Activated naive CD4-positive, alpha-beta T cell treated with anti-CD3 and anti-CD28 coated beads, Interleukin-2, amount 10 ng/mL, durations not matched to agents 7 days and 5 days (primary cell): ENCODE measurements at places on chromosomes 3 and 15.

- DNase-seq: no peak
- H3K4me3 ChIP-seq: no peak overlapping the region
- no peak overlapping the region for H3K27ac ChIP-seq
- no peaks in the 10 kb centered on the region for H3K27me3 ChIP-seq
- peaks cover 12% of the 10 kb centered on the region for H3K4me1 ChIP-seq
These were observed 83.9 kb upstream of the MEX3B start for GRCh38 chr15:82129761-82130160.

DNA sequence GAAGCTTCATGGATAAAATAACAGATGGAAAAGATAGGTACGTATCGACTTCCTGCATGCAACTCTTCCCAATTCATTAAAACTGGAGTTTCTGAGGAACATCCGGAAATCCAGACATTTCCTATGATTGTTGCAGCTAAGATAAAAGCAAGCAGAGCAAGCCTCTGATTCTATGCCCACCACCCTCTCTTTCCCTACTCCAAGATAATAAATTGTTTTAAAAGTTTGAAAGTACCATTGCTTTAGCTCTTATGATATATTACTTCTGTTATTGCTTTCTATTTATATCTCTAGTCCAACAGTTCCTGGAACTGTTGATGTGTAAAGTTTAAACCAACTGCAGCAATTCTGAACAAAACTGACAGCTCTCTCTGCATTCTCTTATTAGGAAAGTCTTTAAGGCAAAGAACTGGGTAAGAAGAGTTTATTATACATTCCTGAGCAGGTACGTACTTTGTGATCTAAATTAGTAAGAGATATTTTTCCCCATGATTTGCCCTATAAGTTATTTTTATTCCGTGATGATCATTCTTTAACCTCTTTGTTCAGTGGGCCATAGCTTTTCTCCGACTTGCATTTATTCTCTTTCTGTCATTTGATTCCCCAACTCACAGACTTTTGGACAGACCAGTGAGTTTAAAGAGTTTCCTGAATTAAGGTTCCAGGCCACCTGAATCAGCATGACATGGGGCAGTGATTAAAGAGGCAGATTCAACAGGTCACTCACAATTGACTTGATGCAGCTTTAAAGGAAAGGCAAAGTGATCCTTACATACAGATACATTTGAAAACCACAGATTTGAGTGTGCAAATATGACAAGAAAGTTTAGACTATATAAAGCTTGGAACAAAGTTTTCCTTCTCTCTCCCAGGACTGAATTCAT lies 94.2 kb upstream of the THRB start:
- no peak overlapping the region for H3K27ac ChIP-seq
- no peaks in the 10 kb centered on the region for H3K27me3 ChIP-seq
- H3K4me1 ChIP-seq: no peaks in the 10 kb centered on the region
- no peak for DNase-seq
- no peaks in the 10 kb centered on the region for H3K36me3 ChIP-seq

DNA sequence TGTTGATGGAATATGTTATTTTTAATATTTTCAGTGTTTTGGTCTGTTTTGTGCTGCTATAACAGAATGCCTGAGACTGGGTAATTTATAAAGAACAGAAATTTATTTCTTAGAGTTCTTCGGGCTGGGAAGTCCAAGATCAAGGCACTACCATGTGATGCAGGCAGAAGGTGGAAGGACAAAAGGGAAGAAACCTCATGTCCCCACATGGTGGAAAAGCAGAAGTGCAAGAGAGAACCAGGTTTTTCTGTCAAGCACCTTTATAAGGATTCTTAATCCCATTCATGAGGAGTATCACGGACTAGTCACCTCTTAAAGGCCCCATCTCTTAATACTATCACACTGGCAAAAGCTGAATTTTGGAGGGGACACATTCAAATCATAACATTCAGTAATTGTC lies 57.9 kb upstream of the EPHB3 start:
- H3K27me3 ChIP-seq: peaks cover 47% of the 10 kb centered on the region
- DNase-seq: no peak
- H3K4me3 ChIP-seq: no peak overlapping the region
- H3K36me3 ChIP-seq: no peaks in the 10 kb centered on the region
- H3K4me1 ChIP-seq: no peaks in the 10 kb centered on the region

GRCh38 chr3:16239086-16239770 lies 25.5 kb downstream of the DPH3 start:
- H3K4me1 ChIP-seq: peaks cover 9% of the 10 kb centered on the region
- H3K27ac ChIP-seq: no peak overlapping the region
- H3K36me3 ChIP-seq: no peaks in the 10 kb centered on the region
- H3K27me3 ChIP-seq: no peaks in the 10 kb centered on the region
- no peak overlapping the region for H3K4me3 ChIP-seq

DNA sequence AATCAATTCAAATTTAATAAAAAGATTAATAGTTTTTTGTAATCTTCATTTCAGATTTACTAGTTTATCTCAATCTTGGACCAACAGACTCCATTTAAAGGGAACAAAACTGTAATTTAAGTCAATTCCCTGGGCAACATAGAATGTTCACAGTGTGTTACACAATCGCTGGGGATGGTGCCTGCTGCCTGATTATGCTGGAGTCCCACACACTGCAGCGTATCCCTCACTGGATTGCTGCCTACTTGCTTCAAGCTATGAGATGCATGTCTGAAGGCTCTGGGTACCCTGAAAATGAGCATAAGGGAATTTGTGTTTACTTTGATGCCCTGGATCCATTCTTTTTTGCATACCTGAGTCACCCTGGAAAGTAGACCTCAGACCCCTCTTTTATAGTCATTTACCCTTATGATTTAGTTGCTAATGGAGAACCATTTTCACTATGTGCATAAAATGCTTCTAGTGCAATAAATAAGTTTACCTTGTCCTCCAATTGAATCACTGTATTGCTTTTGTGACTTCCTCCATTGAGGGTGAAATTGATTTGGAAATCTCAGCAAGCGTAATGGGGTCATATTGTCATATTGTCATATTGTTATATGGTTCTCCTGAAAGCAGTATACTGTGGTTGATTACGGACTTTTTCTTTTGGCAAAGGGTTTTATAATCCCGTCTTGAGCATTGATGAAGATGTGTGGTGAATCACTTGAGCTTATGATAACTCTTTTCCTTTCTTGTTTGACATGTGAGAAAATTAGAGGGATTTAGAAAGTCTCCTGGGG lies 35.9 kb downstream of the ITPR1 start:
- H3K27ac ChIP-seq: no peak overlapping the region
- H3K4me3 ChIP-seq: no peak overlapping the region
- DNase-seq: no peak
- peaks cover 8% of the 10 kb centered on the region for H3K4me1 ChIP-seq
- H3K36me3 ChIP-seq: no peaks in the 10 kb centered on the region

DNA sequence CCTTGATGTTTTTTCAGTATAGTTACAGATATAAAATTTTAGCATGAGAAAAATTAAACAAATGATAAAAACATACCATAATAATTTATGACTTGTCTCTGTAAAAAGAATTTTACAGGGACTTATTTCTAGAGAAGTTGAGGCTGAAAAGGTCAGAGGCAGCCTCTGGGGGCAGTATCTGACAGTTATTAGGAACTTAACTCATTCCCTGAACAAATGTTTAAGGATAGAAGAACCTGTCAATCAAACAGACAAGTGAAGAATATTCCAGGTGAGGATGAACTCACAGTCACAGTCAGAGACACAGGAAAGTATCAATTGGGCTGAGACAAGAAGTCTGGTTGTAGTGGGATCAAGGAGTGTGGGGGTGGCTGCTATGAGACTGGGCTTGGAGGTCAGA lies 7.3 kb downstream of the MYLK start:
- no peaks in the 10 kb centered on the region for H3K4me1 ChIP-seq
- H3K27ac ChIP-seq: no peak overlapping the region
- peaks cover 31% of the 10 kb centered on the region for H3K27me3 ChIP-seq
- no peak overlapping the region for H3K4me3 ChIP-seq
- H3K36me3 ChIP-seq: no peaks in the 10 kb centered on the region

DNA sequence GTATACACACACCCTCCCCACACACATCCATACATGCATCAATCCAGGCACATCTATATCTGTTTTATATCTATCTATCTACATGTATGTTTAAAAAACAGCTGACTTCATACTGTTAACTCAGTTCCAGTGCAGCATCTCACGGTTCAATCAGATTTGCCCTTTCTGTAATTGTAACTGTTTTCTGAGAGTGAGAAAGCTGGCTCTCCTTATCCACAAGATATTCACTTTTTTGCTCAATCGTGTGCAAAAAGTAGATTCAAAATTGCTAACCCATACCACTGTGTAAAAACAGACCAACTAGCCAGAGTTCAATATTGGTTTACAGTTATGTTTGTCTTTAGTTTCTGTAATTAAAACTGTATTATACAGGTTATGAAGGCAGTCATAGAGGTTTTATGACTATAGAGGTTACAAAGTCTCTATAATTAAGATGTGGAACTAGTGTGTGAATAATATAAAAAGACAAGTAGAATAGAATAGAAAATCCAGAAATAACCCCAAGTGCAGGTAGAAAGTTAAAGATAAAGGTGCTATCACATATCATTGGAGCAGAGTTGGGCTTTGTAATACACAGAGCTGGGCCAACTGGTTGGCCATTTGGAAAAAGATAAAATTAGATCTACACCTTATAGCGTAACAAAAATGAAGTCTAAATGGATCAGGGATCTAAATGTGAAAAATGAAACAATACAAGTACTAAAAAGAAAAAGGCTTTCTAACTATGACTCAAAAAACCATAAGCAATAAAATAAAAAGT lies 20.1 kb upstream of the MCF2L2 start:
- peaks cover 13% of the 10 kb centered on the region for H3K27me3 ChIP-seq
- peaks cover 26% of the 10 kb centered on the region for H3K4me1 ChIP-seq
- DNase-seq: no peak
- no peak overlapping the region for H3K27ac ChIP-seq
- peak overlapping the region; percentile 89 for H3K4me3 ChIP-seq
- H3K36me3 ChIP-seq: peaks cover 6% of the 10 kb centered on the region

GRCh38 chr3:127448671-127449070 lies 141.9 kb downstream of the TPRA1 start:
- H3K36me3 ChIP-seq: no peaks in the 10 kb centered on the region
- H3K27me3 ChIP-seq: peaks cover 4% of the 10 kb centered on the region
- H3K4me3 ChIP-seq: no peak overlapping the region

DNA sequence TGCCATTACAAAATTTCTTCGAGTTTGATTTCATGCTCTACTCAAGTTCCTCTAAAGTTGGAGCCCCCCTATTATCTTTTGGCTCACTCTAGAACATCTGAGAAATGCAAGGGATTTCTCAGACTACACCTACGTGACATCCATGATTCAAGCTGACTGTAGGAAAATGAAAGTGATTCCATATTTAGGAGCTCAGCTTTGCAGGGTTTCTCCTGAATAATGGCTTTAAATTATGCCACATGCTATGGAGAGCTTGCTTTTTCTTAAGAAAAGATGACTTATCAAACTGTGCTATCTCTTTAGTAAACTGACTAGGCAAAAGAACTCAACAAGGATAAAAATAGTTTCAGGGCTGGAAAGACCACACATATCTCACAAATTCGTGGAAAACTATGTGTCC lies 292.1 kb downstream of the LSAMP start:
- H3K27ac ChIP-seq: no peak overlapping the region
- no peaks in the 10 kb centered on the region for H3K27me3 ChIP-seq
- H3K4me1 ChIP-seq: no peaks in the 10 kb centered on the region
- DNase-seq: no peak
- H3K4me3 ChIP-seq: no peak overlapping the region
- H3K36me3 ChIP-seq: no peaks in the 10 kb centered on the region
